H1 (cell line): ENCODE measurements at places on chromosomes 5 and 9. TPM values are rescaled to one million over a fixed set of nuclear protein-coding genes. Genes with fewer than 3 reads are reported as not detected.

DNA sequence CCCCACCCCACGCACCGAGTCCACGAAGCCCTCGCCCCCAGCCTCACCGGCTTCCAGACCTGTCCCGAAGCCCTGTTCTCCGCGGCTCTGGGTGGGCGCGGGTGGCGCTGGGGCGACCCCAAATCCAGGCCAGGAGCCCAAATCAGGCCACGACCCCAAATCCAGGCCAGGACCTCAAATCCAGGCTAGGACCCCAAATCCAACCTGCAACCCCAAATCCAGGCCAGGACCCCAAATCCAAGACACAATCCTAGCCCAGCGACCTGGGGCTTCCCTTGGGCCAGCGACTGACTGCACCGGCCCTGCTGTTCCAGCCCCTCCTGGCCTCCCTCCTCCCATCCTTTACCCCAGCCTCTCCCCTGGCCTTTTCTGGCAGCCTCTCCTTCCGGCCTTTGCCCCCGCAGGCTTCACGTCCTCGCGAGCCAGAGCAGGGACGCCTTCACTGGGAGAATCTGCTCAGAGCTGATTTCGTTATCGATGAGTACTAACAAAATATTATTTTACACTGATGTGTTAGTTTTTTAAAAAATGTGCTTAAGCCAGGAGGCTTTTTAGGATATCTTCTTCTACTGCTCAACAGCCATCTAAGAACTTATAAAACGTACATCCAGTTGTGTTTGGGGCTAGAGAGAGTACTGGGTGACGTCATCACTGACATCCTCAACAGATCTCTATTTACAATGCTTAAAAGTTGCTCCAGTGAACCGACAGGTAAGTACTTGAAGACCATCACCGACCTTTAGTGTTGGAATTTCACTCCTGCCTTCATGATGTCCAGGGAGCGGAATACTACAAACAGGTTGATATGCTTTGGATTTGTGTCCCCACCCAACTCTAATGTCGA lies 34.7 kb downstream of the TRIP13 start:
- H3K36me3 ChIP-seq: no peaks in the 10 kb centered on the region
- no peak overlapping the region for H3K4me3 ChIP-seq
- peaks cover 17% of the 10 kb centered on the region for H3K27me3 ChIP-seq
- peaks cover 4% of the 10 kb centered on the region; the same call in 1 of the 2 replicates for H3K4me1 ChIP-seq

DNA sequence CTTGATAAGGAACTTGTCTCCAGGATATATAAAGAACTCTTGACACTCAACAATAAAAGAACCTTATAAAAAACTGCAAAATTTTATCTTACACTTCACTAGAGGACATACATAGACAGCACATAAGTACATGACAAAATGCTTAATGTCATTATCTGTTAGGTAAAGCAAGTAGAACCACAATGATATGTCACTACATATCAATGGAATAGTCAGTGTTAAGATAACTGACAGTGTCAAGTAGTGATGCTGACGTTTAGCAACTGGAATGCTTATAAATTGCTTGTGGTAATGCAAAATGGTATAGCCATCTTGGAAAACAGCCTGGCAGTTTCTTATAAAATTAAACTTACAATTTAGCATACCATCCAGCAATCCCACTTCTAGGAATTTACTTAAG lies 314.1 kb downstream of the KDM4C start:
- DNase-seq: no peak
- no peaks in the 10 kb centered on the region for H3K4me1 ChIP-seq

DNA sequence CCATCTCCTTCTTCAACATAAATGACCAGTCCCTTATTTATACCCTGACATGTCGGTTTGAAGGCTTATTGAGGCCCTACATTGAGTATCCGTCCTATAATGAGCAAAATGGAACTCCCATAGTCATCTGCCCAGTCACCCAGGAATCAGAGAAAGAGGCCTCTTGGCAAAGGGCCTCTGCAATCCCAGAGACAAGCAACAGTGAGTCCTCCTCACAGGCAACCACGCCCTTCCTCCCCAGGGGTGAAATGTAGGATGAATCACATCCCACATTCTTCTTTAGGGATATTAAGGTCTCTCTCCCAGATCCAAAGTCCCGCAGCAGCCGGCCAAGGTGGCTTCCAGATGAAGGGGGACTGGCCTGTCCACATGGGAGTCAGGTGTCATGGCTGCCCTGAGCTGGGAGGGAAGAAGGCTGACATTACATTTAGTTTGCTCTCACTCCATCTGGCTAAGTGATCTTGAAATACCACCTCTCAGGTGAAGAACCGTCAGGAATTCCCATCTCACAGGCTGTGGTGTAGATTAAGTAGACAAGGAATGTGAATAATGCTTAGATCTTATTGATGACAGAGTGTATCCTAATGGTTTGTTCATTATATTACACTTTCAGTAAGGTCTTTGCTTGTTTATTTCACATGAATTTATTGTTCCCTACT lies 38.2 kb upstream of the BTNL3 start:
- H3K27ac ChIP-seq: no peak overlapping the region
- no peaks in the 10 kb centered on the region for H3K4me1 ChIP-seq
- H3K36me3 ChIP-seq: no peaks in the 10 kb centered on the region
- H3K27me3 ChIP-seq: no peaks in the 10 kb centered on the region

- no peak overlapping the region for H3K4me3 ChIP-seq
- no peaks in the 10 kb centered on the region for H3K4me1 ChIP-seq
- no peak overlapping the region for H3K27ac ChIP-seq
Observed at GRCh38 chr9:73962792-73963191, 534.3 kb upstream of the RORB start.

GRCh38 chr9:126777733-126778132 lies 27.1 kb upstream of the ZBTB43 start:
- DNase-seq: peak; percentile 67
- no peak overlapping the region for H3K27ac ChIP-seq
- H3K36me3 ChIP-seq: no peaks in the 10 kb centered on the region

DNA sequence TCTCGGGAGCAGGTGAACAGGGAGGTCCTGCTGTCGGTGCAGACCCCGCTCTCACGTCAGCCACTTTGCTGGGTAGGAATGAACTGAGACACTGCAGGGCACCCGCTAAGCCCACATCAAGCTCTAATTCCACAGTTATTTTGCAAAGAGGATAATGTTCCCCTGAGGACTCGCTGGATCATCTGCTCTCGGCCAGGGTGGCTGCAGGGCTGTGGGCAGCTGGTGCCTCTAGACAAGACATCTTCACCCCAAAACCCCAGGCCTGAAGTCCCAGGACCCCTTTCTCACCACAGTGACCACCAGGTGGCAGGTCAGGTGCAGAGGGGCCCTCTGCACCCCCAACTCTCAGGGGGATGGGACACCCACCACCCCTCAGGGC lies 135.1 kb upstream of the PPP1R26 start:
- no peak for DNase-seq
- H3K27me3 ChIP-seq: no peaks in the 10 kb centered on the region
- H3K27ac ChIP-seq: no peak overlapping the region
- H3K4me1 ChIP-seq: peaks cover 14% of the 10 kb centered on the region

- H3K36me3 ChIP-seq: no peaks in the 10 kb centered on the region
- H3K4me1 ChIP-seq: peaks cover 3% of the 10 kb centered on the region
- H3K4me3 ChIP-seq: peak overlapping the region; percentile 64
- H3K27me3 ChIP-seq: no peaks in the 10 kb centered on the region
- no peak overlapping the region for H3K27ac ChIP-seq
- DNase-seq: no peak
Observed at GRCh38 chr9:20683351-20684034, 566 bp upstream of the FOCAD start.

DNA sequence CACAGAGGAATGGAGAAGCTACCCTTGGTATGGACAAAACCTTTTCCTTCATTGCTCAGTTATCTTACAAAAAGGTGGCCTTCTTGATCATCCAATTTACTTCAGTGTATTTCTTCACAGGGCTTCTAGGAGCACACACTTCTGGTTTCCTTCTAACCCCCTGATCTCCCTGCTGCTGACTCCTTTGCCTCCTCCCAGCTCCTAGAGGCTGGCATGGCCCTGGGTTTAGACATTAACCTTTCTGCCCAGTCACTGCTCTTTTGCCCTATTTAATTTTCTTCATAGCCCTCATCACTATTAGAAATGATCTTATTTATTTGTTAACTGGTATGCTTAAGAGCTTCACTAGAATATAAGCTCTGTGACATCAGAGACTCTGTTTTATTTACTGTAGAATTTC lies 63.2 kb downstream of the ANKRD55 start:
- H3K36me3 ChIP-seq: no peaks in the 10 kb centered on the region
- H3K4me1 ChIP-seq: no peaks in the 10 kb centered on the region
- no peak overlapping the region for H3K27ac ChIP-seq
- no peaks in the 10 kb centered on the region for H3K27me3 ChIP-seq

GRCh38 chr5:43973318-43973717 lies 370.3 kb downstream of the NNT start:
- no peak overlapping the region for H3K4me3 ChIP-seq
- no peaks in the 10 kb centered on the region for H3K36me3 ChIP-seq
- no peaks in the 10 kb centered on the region for H3K27me3 ChIP-seq
- DNase-seq: no peak
- no peaks in the 10 kb centered on the region for H3K4me1 ChIP-seq

- no peak for DNase-seq
- H3K4me3 ChIP-seq: no peak overlapping the region
- H3K27ac ChIP-seq: no peak overlapping the region
- H3K27me3 ChIP-seq: no peaks in the 10 kb centered on the region
Observed at GRCh38 chr5:35736280-35736679, 118.6 kb downstream of the SPEF2 start.

GRCh38 chr5:180214870-180215770 lies 6.1 kb upstream of the RASGEF1C start:
- no peaks in the 10 kb centered on the region for H3K36me3 ChIP-seq
- no peak overlapping the region for H3K27ac ChIP-seq
- no peak overlapping the region for H3K4me3 ChIP-seq
- H3K4me1 ChIP-seq: no peaks in the 10 kb centered on the region
- no peak for DNase-seq

GRCh38 chr9:72274916-72275315 lies 90.1 kb downstream of the ZFAND5 start:
- H3K27ac ChIP-seq: no peak overlapping the region
- H3K4me1 ChIP-seq: no peaks in the 10 kb centered on the region
- no peaks in the 10 kb centered on the region for H3K36me3 ChIP-seq
- no peaks in the 10 kb centered on the region for H3K27me3 ChIP-seq

GRCh38 chr9:91954841-91955471 lies 4.9 kb upstream of the ROR2 start:
- H3K27me3 ChIP-seq: peaks cover 22% of the 10 kb centered on the region
- H3K27ac ChIP-seq: no peak overlapping the region
- no peaks in the 10 kb centered on the region for H3K36me3 ChIP-seq
- DNase-seq: peak; percentile 85
- H3K4me3 ChIP-seq: no peak overlapping the region

- DNase-seq: no peak
- H3K4me3 ChIP-seq: no peak overlapping the region
- no peaks in the 10 kb centered on the region for H3K27me3 ChIP-seq
- no peaks in the 10 kb centered on the region for H3K36me3 ChIP-seq
Observed at GRCh38 chr5:115460472-115460871, 84.1 kb downstream of the FEM1C start.

DNA sequence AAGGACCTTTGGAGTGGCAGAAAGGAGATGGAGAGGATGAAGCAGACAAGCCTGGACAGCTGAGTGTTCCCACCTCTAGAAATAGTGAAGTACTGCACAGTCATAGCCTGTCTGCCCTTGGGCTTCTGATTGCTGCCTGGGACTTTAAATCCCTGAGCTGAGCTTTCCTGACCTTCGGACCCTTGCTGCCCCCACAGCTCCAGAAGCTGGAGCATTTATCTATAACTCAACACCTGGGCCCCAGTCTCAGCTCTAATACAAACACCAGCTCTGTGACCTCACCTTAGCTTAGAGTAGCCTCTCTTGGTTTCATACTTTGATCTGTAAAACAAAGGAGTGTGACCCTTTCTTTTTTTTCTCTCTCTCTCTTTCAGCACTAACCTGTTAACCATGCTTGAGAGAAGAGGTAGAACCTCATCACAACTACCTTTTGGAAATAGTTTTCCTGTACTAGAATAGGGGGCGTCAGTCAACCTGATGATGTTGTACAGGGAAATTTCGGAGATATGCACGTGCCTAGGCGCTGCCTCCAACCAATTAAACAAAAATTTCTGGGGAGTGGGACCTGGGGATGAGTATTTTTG lies 25.4 kb upstream of the ELL2 start:
- no peaks in the 10 kb centered on the region for H3K36me3 ChIP-seq
- H3K4me1 ChIP-seq: no peaks in the 10 kb centered on the region
- no peak overlapping the region for H3K4me3 ChIP-seq
- H3K27me3 ChIP-seq: no peaks in the 10 kb centered on the region
- DNase-seq: no peak

- H3K27ac ChIP-seq: no peak overlapping the region
- no peaks in the 10 kb centered on the region for H3K36me3 ChIP-seq
- no peak for DNase-seq
- H3K27me3 ChIP-seq: no peaks in the 10 kb centered on the region
Observed at GRCh38 chr9:38370176-38370575, 22.3 kb upstream of the ALDH1B1 start.

DNA sequence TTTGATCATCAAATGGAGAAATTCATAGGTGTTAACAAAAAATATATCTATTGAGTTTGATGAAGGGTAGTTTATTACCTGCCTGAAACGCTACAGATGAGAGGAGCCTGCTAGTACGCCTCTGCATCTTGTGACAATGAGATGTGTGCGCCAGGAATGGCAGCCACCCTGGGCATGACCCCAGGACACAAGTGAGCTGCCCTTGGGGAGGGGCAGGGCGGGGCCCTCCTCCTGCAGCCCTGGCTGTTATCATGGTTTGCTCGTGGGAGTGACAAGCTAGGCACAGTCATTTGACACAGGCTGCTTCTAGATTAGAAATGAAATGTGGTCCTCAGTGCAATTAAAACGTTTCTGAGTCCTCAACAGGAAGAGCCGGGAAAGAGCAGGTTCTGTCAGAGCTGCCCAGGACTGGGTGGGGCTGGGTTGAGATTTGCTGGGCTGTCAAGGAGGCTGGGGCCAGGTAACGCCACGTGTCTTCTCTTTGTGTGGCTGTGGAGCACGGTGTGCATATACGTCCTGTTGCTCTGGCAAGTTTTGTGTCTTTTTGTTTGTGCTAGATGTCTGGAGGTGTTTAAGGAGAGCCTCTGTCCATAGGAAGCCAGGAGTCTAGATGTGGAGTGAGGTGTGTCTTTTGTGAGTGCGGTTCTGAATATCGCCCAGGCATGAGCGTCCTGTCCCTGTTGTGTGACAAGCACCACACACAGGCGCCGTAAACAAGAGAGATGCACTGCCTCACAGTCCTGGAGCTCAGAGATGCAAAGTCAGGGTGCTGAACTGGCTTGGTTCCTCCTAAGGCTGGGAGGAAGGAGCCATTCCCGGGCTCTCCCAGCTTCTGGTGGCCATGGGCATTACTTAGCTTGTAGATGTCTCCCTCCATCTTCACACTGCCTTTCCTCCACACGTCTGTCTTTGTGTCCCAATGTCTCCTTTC lies 129.0 kb upstream of the IRX4 start:
- DNase-seq: no peak
- no peaks in the 10 kb centered on the region for H3K36me3 ChIP-seq
- no peaks in the 10 kb centered on the region for H3K27me3 ChIP-seq

SPINK6 gene
- total RNA-seq: not detected in 2 replicates

TMEM167A gene
- total RNA-seq: 164 and 178 TPM in 2 replicates

PDCD1LG2 gene
- total RNA-seq: not detected in 2 replicates

NOXA1 gene
- 0.34 and 0.55 TPM in 2 replicates for total RNA-seq

GABBR2 gene
- total RNA-seq: 1.2 and 1.5 TPM in 2 replicates

DOCK2 gene
- 5.7 and 8.5 TPM in 2 replicates for total RNA-seq

DOLK gene
- total RNA-seq: 17.2 and 18.8 TPM in 2 replicates

SVEP1 gene
- 0.36 and 0.37 TPM in 2 replicates for total RNA-seq

TAF1L gene
- not detected in 2 replicates for total RNA-seq

DBH gene
- 0.29 TPM in 1 of 2 replicates, not detected in the other for total RNA-seq

NLN gene
- 186 and 192 TPM in 2 replicates for total RNA-seq

TAF11L10 gene
- total RNA-seq: not detected in 2 replicates

DND1 gene
- total RNA-seq: 0.41 and 0.84 TPM in 2 replicates
